IMR-90 (cell line): ENCODE measurements at places on chromosomes 11 and 22.

GRCh38 chr11:118536726-118537125 lies 5.7 kb downstream of the TMEM25 start:
- no peaks in the 10 kb centered on the region for H3K27me3 ChIP-seq
- peak; percentile 50 for DNase-seq
- H3K36me3 ChIP-seq: peaks cover 3% of the 10 kb centered on the region; the same call in 1 of the 2 replicates
- H3K4me3 ChIP-seq: no peak overlapping the region

DNA sequence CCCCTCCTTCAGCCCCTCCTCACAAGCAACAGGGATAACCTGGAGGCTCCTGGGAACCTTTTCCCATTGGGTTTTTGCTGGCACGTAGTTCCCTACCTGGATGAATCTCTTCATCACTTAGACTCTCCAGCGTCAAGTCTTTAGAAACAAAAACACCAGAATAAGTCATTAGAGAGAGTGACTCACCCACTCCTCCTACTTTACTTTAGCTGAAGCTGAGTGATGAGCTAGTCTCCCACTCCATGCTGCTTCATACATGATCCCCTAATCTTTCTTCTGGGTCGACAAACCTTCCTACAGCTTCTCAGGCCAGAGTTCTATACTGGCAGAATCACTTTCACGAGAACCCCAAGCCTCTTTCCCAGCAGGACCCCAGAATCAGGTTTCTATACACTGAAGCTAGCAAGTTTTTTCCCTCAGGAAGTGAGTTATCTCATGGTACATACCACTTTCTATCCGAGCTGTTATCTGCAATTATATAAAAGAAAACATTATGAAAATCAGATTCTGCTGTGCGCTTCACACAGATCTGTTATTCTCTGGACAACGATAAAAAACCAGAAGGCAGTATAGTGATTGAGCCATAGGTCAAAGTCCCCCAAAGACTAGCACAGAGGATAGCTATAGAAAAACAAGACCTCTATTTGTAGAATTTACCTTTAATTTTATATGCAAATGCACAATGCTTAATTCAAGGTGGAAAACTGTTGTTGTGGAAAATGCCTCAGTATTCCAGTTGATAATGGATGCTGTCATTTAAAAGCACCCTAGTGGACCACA lies 18.7 kb downstream of the DRICH1 start:
- no peaks in the 10 kb centered on the region for H3K36me3 ChIP-seq
- no peaks in the 10 kb centered on the region for H3K27me3 ChIP-seq
- H3K4me1 ChIP-seq: no peaks in the 10 kb centered on the region
- DNase-seq: peak; percentile 13
- H3K27ac ChIP-seq: no peak overlapping the region

GRCh38 chr22:18130699-18131429 lies 19.1 kb upstream of the USP18 start:
- peaks cover 5% of the 10 kb centered on the region; the same call in 1 of the 2 replicates for H3K36me3 ChIP-seq
- no peak overlapping the region for H3K27ac ChIP-seq
- H3K4me3 ChIP-seq: no peak overlapping the region
- DNase-seq: no peak
- no peaks in the 10 kb centered on the region for H3K4me1 ChIP-seq

GRCh38 chr11:13923716-13924650 lies 38.5 kb upstream of the SPON1 start:
- peaks cover 7% of the 10 kb centered on the region for H3K27me3 ChIP-seq
- no peaks in the 10 kb centered on the region for H3K4me1 ChIP-seq
- no peak overlapping the region for H3K27ac ChIP-seq
- H3K4me3 ChIP-seq: no peak overlapping the region
- no peaks in the 10 kb centered on the region for H3K36me3 ChIP-seq

- no peaks in the 10 kb centered on the region for H3K4me1 ChIP-seq
- H3K27ac ChIP-seq: no peak overlapping the region
- DNase-seq: no peak
- no peak overlapping the region for H3K4me3 ChIP-seq
- no peaks in the 10 kb centered on the region for H3K36me3 ChIP-seq
Observed at GRCh38 chr11:91932151-91932821, 292.3 kb upstream of the FAT3 start.

DNA sequence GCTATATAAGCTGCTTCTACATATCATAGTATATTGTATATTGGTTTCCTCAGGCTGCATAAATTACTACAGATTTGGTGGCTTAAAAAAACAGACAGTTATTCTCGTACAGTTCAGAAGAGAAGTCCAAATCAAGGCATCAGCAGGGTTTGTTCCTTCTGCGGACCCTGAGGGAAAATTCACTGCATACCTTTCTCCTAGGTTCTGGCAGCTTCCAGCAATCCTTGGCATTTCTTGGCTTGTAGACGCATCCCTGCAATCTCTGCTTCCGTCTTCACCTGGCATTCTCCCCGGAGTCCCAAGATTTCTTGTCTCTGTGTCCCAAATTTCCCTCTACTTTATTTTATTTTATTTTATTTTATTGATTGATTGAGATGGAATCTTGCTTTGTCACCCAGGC lies 142.8 kb downstream of the COMMD9 start:
- H3K27me3 ChIP-seq: no peaks in the 10 kb centered on the region
- no peak overlapping the region for H3K4me3 ChIP-seq
- H3K36me3 ChIP-seq: no peaks in the 10 kb centered on the region
- H3K27ac ChIP-seq: no peak overlapping the region

GRCh38 chr11:82757660-82758357 lies 24.1 kb upstream of the FAM181B start:
- DNase-seq: no peak
- H3K27me3 ChIP-seq: peaks cover 5% of the 10 kb centered on the region; the same call in 1 of the 2 replicates
- H3K27ac ChIP-seq: no peak overlapping the region
- no peaks in the 10 kb centered on the region for H3K36me3 ChIP-seq

GRCh38 chr11:116404462-116404798 lies 368.4 kb downstream of the BUD13 start:
- no peaks in the 10 kb centered on the region for H3K27me3 ChIP-seq
- no peak overlapping the region for H3K27ac ChIP-seq
- no peak for DNase-seq
- no peaks in the 10 kb centered on the region for H3K36me3 ChIP-seq
- H3K4me3 ChIP-seq: no peak overlapping the region
- H3K4me1 ChIP-seq: no peaks in the 10 kb centered on the region

DNA sequence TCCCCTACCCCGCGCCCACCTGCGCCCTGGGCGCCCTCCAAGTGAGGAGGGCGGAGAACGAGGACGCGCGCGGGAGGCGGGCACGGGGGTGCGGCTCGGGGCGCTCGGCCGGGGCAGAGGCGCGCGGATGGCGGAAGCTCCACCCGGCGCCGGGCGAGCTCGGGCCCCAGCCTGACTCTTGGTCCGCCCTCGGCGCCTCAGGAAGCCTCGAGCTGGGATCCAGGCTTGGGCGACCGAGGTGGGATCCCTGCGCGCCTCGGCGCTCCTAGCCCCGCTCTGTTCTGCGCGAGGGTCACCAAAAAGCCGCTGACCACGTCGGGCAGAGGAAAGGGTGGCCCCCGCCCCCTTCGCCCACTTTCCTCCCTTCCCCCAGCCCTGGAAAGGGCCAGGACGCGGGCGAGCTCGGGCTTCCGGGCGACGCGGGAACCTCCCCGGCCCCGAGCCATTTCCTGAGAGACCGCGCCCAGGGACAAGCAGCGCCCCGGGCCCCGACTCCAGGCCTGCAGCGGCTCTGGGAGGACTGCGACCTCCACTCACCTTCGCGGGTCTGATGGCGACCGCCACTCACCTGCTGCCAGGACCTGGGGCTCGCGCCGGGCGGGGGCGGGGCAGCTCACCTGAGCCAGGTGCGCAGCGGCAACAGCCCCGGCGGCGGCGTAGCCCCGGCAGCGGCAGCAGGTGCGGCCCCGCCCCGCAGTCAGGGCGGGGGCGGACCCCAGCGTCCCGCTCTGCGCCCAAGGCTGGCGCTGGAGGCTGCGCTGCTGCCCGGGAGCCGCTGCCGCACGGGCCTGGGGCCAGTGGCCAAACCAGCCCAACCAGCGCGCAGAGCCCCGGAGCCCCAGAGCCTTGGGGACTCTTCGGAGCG lies 2.2 kb upstream of the SIGIRR start:
- peak overlapping the region; percentile 41 for H3K4me3 ChIP-seq
- H3K27ac ChIP-seq: no peak overlapping the region
- no peaks in the 10 kb centered on the region for H3K36me3 ChIP-seq
- peaks cover 14% of the 10 kb centered on the region for H3K4me1 ChIP-seq
- DNase-seq: no peak

DNA sequence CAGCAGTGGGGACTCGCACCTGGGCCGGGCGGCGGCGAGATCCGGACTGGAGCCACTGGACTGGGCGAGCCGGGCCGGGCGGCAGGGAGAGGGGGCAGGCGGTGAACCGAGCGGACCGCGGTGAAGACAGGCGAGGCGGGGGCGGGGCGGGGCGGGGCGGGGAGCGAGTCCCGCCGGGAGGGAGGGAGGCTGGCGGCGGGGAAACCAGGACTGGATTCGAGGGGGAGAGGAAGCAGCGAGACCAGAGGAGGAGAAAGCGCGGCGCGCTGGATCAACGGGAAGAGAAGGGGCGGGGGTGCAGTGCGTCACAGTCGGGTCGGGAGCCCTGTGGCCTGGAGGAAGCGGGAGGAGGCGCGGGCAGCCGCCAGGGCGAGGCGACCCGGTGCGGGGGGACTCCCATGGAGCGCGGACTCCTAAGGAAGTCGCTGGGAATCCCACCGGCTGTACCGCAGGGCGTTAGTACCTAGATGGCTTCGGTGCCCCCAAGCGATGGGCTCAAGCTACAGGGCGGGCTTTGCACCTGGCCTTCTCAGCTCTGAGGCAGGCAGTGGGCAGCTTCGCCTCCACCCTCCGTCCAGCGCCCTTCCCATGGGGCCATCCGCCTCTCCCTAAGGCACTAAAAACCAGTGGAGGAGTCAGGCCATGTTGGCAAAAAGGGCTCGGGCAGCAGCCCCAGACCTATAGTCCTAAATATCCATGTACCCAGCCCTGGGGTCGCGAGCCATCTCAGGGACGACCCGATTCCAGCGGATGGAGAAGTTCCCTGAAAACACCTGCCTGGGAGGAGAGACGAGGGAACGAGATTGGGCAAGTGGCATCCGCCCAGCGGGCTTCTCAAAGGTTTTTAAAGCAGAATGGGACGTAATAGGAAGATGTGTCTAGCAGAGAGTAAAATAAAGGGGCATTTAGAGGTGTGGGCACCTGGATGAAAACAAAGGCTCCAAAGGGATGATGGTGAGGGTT lies at the start of gene TMEM121B:
TMEM121B (minus strand) TSS at position 128 of the 963 bp plus-strand sequence. CDS start 233 bp downstream, outside the sequence.
- peak; percentile 59 for DNase-seq
- no peaks in the 10 kb centered on the region for H3K4me1 ChIP-seq
- H3K4me3 ChIP-seq: peak within 1 kb of the TSS; percentile 47
- peaks cover 26% of the 10 kb centered on the region for H3K27me3 ChIP-seq

DNA sequence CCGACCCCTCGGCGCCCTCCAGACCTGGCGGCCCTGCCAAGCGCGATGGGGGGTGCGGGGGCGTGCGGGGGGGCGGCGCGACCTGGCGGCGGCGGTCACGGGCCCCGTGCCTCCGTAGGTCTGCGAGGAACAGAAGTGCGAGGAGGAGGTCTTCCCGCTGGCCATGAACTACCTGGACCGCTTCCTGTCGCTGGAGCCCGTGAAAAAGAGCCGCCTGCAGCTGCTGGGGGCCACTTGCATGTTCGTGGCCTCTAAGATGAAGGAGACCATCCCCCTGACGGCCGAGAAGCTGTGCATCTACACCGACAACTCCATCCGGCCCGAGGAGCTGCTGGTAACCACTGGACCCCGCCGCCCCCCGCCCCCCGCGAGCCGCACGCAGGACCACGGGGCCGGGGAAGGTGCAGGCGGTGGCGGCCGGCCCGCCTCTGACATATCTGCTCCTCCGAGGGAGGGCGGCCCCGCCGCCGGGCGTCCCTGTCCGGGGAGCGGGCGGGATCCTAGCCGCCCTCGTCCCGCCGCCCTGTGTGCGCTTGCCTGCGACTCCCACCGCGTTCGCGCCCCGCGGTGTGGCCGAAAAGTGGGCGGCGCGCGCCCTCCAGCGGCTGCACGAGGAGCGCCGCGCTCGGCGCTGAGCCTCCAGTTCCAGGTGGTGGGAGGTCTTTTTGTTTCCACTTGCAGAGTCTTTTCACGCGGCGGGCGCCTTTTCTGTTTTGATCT lies 2.1 kb downstream of the CCND1 start:
- peaks cover 45% of the 10 kb centered on the region for H3K36me3 ChIP-seq
- DNase-seq: peak; percentile 74
- H3K4me3 ChIP-seq: peak overlapping the region; percentile 98
- H3K27ac ChIP-seq: peak overlapping the region; percentile 98
- peaks cover 21% of the 10 kb centered on the region for H3K4me1 ChIP-seq

GRCh38 chr22:45242778-45243191 lies 2.1 kb upstream of the KIAA0930 start:
- no peak overlapping the region for H3K27ac ChIP-seq
- DNase-seq: no peak
- no peak overlapping the region for H3K4me3 ChIP-seq
- peaks cover 11% of the 10 kb centered on the region; the same call in 1 of the 2 replicates for H3K4me1 ChIP-seq

DNA sequence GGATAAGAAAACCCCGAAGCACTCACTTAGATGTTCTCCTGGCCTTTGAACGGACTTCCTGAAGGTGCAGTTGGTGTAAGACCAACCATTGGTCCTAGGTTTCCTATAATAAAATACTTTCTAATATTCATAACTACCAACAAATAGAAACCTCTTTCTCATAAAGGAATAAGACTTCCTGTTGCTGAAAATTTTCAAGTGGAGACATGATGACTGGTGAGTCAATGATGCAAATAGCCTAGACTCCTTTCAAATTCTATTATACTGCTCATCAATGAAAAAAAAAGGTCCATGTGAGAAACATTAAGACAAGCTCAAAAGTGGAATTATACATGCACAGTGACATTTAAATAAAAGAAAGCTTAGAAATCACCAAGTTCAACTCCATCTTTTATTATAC lies 862.8 kb downstream of the FAM181B start:
- no peaks in the 10 kb centered on the region for H3K36me3 ChIP-seq
- H3K4me3 ChIP-seq: no peak overlapping the region
- H3K27ac ChIP-seq: no peak overlapping the region
- H3K27me3 ChIP-seq: no peaks in the 10 kb centered on the region
- no peak for DNase-seq
- H3K4me1 ChIP-seq: no peaks in the 10 kb centered on the region

- H3K27me3 ChIP-seq: peaks cover 25% of the 10 kb centered on the region
- no peak overlapping the region for H3K27ac ChIP-seq
- no peaks in the 10 kb centered on the region for H3K36me3 ChIP-seq
- no peaks in the 10 kb centered on the region for H3K4me1 ChIP-seq
Observed at GRCh38 chr11:1889224-1889930, 2.3 kb downstream of the PRR33 start.

- no peaks in the 10 kb centered on the region for H3K27me3 ChIP-seq
- peak overlapping the region; percentile 66; the same call in 1 of the 2 replicates for H3K27ac ChIP-seq
Observed at GRCh38 chr11:65297026-65297672, 17.5 kb upstream of the CDC42EP2 start.

- no peak overlapping the region for H3K27ac ChIP-seq
- peaks cover 29% of the 10 kb centered on the region for H3K27me3 ChIP-seq
- DNase-seq: no peak
- H3K4me3 ChIP-seq: no peak overlapping the region
Observed at GRCh38 chr11:114149689-114150407, 90.3 kb downstream of the ZBTB16 start.

GRCh38 chr11:23124996-23125395 lies 264.7 kb upstream of the CCDC179 start:
- H3K4me1 ChIP-seq: peaks cover 2% of the 10 kb centered on the region; the same call in 1 of the 2 replicates
- no peaks in the 10 kb centered on the region for H3K27me3 ChIP-seq
- DNase-seq: no peak
- no peak overlapping the region for H3K4me3 ChIP-seq
- no peaks in the 10 kb centered on the region for H3K36me3 ChIP-seq

GRCh38 chr11:16925561-16926065 lies 88.6 kb downstream of the PLEKHA7 start:
- DNase-seq: no peak
- peaks cover 57% of the 10 kb centered on the region for H3K27me3 ChIP-seq
- H3K4me3 ChIP-seq: peak overlapping the region; percentile 25; the same call in 1 of the 2 replicates
- H3K36me3 ChIP-seq: no peaks in the 10 kb centered on the region

GRCh38 chr22:40922484-40923303 lies 28.5 kb upstream of the RBX1 start:
- DNase-seq: peak; percentile 72
- no peaks in the 10 kb centered on the region for H3K27me3 ChIP-seq
- no peak overlapping the region for H3K27ac ChIP-seq
- H3K4me1 ChIP-seq: peaks cover 1% of the 10 kb centered on the region
